Activated naive CD4-positive, alpha-beta T cell treated with anti-CD3 and anti-CD28 coated beads, Interleukin-2, amount 50 U/mL, for 72 hours (primary cell): ENCODE measurements at places on chromosomes 12 and 14. TPM values are rescaled to one million over a fixed set of nuclear protein-coding genes. Genes with fewer than 3 reads are reported as not detected.
A peak's percentile ranks its signal among the peaks of the same experiment; 100 is the strongest.

CHPT1 gene
- 14.8 TPM for total RNA-seq

PROX2 gene
- total RNA-seq = 0.93 TPM

CNTN1 gene
- not detected for total RNA-seq

FAM181A gene
- total RNA-seq = not detected

KCNK10 gene
- not detected for total RNA-seq

RND1 gene
- total RNA-seq = 4.3 TPM

ADAMTS20 gene
- not detected for total RNA-seq

RHOJ gene
- total RNA-seq = not detected

SLC25A21 gene
- not detected for total RNA-seq

CAPS2 gene
- 4.6 TPM for total RNA-seq

RASSF9 gene
- not detected for total RNA-seq

GRCh38 chr12:19778172-19778571 lies 338.9 kb downstream of the AEBP2 start:
- no peak for DNase-seq

- no peak for DNase-seq
Measured at GRCh38 chr14:38138473-38139138, 69.1 kb upstream of the SSTR1 start.

GRCh38 chr12:6766651-6767349 lies 637 bp downstream of the PTMS start:
- DNase-seq = no peak

- peak; percentile 31 for DNase-seq
Measured at GRCh38 chr14:104604458-104605449, at the start of gene TMEM179. Gene TMEM179 (minus strand): TSS chr14:104604772. CDS start chr14:104604741, 31 bp downstream.

- no peak for DNase-seq
Measured at GRCh38 chr14:70190156-70190555, 1.4 kb upstream of the SLC8A3 start.

DNA sequence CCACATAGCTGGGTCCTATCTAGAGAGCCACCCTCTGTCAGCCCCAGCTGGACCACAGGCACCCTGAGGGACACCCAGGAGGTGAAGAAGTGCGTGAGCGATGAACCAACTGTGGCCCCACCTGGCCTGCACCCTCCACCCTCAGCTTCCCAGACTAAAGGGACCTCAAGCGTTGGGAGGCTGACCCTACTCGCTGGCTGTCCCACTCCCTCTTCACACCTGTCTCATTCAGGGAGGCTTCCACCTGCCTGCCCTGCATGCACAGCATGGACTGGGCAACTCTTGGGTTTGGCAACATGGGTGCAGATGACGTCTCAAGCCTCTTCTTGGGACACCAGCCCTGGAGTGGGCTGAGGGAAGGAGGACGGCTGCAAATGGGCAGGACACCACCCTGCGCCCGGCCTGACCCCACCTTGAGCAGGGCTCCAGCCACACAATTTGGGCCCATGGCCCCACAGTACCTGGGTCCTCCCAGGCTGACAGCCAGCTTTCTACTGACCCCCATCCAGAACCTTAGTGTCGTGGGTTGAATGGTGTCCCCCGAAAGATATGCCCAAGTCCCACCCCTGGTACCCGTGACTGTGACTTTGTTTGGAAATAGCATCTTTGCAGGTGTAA lies 2.1 kb downstream of the TMEM179 start:
- peak; percentile 42 for DNase-seq

DNA sequence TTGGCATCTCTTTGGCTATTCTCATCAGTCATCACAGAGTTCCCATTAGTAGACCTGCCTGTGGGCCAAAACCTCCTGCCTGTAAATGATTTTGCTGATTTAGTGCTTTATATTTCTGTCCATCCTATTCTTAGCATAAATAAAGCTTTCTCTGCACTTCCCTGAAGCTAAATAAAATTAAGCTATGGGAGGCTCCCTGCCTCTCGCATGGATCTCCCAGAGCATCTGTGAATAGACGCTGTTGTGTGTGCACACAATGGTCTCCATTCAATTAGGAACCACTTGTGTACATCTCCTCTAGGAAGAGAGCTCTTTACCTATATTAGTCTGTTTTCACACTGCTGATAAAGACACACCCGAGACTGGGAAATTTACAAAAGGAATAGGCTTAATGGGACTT lies 80.4 kb downstream of the PPFIBP1 start:
- no peak for DNase-seq

- DNase-seq = no peak
Measured at GRCh38 chr12:3279415-3279780, 202.2 kb downstream of the TSPAN9 start.

- no peak for DNase-seq
Measured at GRCh38 chr12:868722-869121, 80.8 kb downstream of the RAD52 start.
